Bronchial smooth muscle cell (primary cell): ENCODE measurements at places on chromosomes 11 and 22. TPM values are rescaled to one million over a fixed set of nuclear protein-coding genes. Genes with fewer than 3 reads are reported as not detected.

OR8B12 gene
- total RNA-seq = not detected in 2 replicates

TRIM51 gene
- total RNA-seq = not detected in 2 replicates

CALCA gene
- total RNA-seq = not detected in 2 replicates

INS gene
- not detected in 2 replicates for total RNA-seq

RFPL2 gene
- not detected in 2 replicates for total RNA-seq
